ENCODE measurements at places on chromosomes 2 and 18.

GRCh38 chr2:25505622-25506021 is 163.9 kb upstream of the DNMT3A start:
- DNase-seq: no peak

- no peak for DNase-seq
Observed at GRCh38 chr2:235498541-235498940, 4.7 kb downstream of the AGAP1 start.

DNA sequence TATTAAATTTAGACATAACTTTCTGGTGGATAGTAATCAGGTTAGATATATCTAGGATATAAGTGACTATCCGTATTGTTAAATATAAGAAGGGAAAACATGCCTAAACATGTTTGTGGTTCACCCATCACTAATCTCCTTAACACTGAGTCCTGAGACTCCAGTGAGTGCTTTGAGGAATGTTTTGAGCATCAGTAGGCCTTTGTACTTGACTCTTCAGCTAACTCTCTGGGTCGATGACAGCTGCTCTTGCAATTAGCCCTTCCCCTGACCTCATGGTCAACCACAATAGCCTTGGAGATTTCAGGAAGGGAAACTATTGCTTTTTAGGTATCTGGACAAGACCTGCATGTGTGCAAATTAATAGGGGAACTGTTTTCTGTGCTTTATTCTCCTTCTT is 716.8 kb downstream of the EPHA4 start:
- DNase-seq: no peak

- DNase-seq: no peak
Observed at GRCh38 chr2:40127890-40128557, 323.9 kb downstream of the SLC8A1 start.

DNA sequence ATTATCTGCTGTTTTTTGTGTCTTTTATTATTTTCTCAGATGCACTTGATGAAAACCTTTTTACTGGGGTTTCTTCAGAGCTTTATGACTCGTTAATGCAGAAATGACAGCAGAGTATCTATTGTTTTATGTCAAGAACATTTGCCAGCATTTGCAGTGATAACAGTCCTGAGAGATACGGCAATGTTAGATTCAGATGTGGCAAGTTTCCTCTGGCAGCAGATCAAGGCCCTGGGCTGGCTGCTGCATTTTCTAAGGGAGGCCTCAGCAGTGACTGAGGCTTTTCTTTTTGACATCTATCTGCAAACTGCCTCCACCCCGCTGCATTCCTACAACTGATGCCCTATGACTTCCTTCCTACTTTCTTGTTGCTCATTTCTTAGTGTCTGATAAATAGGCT is 40.2 kb downstream of the EFEMP1 start:
- no peak for DNase-seq

- no peak for DNase-seq
Observed at GRCh38 chr2:128498086-128498485, 179.4 kb upstream of the HS6ST1 start.

DNA sequence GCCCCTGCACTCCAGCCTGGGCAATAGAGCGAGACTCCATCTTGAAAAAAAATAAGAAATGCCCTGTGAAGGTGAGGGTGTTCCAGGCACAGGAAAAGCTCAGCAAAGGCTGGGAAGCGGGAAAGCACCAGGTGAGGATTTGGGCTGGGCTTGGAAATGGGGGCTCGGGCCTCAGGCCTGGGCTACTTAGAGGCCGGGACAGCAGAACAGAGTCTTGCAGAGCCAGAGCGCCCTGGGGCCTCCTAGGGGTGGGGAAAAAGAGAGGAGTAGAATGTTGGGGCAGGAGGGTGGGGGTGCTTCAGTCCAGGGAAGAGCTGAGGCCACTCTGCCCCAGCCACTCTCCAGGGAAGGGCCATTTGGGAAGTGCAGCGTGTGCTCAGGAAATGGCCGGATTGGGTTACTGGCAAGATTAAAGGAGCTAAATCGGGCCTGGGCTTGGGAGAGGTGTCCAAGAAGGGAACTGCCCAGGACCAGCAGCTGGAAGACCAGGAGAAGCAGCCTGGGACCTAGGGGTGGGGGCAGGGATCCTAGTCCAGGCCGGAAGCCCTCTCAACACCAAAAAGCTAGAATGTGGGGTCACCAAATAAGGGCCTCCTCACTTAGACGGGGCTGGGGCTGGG is 13.8 kb upstream of the DES start:
- DNase-seq: no peak

DNA sequence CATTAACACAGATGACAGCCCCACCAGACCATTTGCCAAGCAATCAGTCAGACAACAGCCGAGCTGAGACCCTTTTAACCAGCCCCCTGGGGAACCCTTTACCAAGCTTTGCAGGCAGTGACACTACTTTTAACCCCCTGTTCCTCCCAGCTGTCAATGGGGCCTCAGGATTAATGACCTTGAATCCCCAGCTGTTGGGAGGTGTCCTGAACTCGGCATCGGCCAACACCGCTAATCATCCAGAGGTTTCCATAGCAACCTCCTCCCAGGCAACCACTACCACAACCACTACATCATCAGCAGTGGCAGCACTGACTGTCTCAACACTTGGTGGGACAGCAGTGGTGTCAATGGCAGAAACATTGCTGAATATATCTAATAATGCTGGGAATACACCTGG is 160.9 kb upstream of the EPC2 start:
- no peak for DNase-seq

DNA sequence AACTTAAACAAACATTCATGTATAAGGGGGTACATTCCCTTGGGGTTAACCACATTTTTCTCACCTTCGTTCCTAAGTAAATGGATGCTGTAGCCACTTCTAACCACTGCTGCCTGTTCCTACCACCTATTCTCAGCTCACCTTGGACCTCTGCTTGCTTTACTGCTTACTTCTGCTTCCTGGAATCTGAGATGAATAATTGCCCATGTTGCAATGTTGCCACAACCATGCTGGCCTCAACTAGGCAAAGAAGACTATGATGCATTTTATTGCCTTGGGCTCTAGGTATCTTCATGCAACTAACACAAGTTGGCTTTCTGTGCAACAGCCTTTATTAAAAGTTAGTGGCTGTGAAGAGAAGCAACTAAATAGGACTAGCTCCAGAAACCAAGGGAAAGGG is 106.3 kb upstream of the TCF4 start:
- no peak for DNase-seq

- no peak for DNase-seq
Observed at GRCh38 chr18:68440433-68440832, 274.5 kb downstream of the TMX3 start.

- no peak for DNase-seq
Observed at GRCh38 chr18:8052237-8052701, 485.2 kb downstream of the PTPRM start.

DNA sequence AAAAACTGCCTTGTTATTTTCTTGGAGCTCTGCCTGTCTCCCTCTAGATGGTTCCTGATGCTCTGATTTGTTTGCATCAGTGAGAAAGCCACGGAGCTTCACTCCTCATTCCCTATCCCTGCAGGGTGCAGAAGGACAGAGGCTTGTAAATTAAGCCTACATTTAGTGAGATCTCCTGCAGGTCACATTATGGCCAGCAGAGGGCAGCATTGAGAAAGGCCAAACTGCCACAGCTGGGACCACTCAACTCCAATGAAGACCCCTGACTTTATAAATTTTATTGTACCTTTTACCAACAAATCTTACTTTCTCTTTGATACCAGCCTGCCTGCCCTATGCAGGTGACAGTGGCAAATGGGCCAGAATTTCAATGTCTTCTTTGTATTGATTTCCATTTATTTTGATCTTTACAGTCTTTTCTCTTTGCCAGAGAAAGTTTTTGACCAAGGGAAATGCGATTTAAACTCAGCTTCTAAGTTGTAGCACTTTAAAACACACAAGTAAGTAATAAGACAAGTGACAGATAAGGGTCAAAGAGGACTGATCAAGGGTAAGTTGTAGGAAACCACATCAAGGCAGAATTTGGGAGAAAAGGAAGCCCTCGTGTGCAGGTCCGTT is 1029.1 kb upstream of the KLHL29 start:
- peak; percentile 46 for DNase-seq

DNA sequence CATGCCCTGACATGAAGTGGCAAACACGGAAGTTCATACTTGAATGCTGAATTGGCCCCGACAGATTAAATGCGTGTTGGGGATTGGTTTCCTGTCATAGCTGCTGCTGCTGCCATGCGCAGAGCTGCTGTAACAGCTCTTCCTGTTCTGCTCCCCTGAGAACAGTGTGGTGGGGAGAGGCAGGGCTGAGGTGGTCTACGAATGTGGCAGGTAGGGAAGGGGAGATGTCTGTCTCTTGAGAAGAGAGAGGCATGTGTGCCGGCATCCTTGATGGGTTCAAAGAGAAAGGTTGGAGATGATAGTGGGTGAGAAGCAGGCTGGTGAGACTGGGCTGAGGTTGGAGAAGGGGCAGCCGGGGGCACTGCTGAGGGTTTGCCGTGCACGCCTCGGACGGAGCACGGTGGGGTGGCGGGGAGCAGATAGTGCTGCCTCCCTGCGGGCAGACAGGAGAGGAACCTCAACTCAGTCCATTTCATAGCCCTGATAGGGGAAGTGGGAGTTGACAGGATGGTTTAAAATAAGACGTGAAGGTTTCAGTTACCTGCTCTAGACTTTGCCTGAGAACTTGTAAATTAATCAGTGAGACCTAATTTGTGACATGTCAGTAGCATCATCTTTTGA is 46.1 kb downstream of the TMEM185B start:
- peak; percentile 67 for DNase-seq

DNA sequence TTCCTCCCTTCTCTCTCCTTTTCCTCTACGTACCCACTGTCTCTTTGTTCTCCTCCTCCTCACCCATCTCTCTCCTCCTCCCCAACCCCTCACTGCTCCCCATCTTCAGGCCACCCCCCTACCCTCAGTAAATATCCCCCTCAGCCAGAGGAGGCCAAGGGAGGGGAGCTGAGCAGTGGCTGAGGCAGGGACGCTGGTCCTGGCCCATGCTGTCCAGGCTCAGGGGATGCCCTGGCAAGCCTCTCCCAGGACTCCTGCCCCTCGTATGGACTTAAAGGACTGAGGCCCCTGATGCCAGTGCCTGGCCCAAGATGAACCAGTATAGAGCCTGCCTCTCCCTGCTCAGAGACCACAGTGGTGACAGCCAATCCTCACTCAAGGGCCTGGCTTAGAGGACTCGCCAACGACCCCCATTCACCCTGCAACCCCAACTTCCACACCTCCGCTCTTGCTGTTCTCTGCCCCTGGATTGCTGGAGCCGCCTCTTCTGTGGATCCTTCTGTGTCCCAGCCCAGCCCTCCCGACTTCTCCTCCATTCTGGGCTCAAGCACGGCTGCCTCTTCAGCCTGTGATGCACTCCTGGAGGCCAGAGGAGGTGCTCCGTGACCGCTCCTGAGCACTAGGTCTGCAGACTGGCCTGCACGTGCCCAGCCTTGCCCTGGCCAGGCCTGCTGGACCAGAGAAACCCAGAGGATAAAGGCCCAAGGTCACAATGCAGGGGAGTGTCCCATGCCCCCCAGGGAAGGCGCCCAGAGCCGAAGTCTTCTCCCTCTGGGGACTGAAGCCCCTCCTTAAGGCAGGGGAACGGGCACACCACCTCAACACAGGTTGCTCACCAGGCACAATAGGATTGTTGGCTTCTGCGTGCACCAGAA is 9.5 kb upstream of the DUSP2 start:
- no peak for DNase-seq

GRCh38 chr18:8752329-8752728 is 47.0 kb downstream of the MTCL1 start:
- no peak for DNase-seq

- no peak for DNase-seq
Observed at GRCh38 chr18:12960395-12960794, 12.6 kb downstream of the SEH1L start.

DNA sequence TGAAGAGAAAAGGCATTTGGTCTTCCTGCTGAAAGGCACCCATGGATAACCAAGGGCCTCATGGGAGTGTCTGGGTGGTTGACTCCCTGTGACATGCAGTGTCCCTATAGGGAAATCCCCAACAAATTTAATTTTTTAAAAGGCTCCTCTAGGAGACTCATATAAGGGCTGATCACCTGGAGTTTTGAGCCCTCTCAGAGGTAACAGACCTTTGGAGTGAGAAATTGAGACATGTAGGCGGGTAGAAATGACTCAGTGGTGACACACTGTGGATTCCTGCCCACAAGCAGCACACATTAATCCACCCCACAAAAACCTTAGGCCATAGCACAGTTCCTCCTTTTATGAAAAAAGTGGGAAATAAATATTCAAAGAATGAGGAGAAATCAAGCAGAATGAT is 557.0 kb upstream of the CNTNAP5 start:
- no peak for DNase-seq

GRCh38 chr2:69741575-69742321 is at the start of gene ANXA4:
Gene ANXA4 (plus strand): TSS chr2:69742134. CDS start chr2:69781566, 39,432 bp downstream.
- peak; percentile 89 for DNase-seq

DNA sequence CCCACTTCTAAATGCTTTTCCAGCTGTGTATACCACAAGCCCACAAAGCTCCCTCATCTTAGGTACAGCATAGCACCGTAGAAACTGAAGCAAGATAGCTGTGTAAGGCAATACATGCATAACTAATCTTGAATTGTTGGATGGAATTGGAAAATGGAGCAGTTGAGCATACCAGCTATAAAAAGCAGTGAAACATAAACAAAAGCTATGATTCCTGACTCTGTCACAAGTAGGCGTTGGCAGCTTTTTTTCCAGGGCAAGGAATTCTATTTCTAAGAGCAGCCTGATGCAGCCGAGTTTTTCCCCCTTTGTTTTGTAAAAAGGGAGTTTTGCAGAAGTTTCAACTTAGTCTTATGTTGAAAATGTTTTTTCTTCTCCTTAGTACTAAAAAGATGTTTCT is 32.4 kb downstream of the MOGAT1 start:
- DNase-seq: no peak

DNA sequence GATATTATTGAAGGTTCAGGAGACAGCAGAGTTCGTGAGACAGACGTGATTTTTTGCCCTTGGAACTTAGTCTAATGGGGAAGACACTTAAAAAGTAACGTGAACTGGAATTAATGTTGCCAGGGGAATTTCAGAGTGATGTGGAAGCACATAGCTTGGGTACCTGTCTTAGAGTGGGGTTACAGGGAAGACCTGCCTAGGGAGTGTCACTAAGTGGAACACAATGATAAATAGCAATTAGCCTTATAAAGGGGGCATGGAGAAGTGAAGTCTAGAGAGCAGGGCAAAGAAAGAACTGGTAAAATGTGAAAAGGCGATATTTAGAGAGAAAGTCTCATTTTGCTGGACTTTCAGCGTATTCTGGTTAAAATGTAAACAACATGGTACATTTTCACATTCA is 306.0 kb upstream of the TCF4 start:
- DNase-seq: no peak

- peak; percentile 68 for DNase-seq
Observed at GRCh38 chr2:65430603-65431420, 1.6 kb downstream of the SPRED2 start.
